Adipocyte (in vitro differentiated cells): ENCODE measurements at places on chromosomes 3 and 15.

DNA sequence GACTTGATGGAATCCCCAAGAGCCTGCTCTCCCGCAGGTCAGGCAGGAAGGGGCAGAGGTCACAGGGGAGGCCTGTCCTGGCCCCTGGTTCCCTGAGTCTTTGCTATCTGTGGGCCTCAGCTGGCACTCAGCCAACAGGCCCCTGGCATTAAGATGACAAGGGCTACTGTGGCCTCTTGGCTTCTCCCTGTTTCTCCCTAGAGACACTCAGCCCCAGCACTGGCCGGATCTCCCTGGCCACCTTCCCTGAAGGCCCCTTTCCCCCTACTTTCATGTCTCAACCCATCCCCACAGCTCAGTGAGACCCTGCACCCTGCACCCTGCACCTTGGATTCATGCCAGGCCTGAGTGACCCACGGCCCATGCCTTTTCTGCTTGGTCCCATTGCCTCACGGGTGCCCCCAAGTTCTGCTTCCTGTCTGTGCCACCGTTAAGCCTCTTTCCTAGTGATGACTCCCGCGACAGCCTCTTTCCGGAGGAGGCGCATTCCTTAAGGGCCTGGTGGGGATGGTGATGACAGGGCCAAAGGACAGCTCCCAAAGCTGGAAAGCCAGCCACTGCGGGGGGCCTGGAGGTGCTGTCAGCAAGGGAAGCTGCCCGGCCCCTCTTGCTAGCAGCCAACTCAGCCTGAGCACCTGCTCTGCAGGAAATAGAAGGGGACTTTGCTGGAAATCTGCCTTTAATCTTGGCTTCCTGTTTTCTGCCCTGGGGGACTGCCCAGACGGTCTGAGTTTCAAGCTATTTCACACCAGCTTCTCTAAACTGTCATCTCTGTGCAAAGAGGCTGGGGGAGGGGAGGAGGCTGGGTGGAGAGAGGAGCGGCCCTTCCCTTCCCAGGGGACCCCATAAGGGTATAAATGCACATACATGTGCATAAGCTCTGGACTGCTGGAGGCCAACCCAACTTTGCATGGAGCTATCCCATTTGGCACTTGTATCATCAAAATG is 4.8 kb upstream of the CSK start:
- peak; percentile 18 for DNase-seq

DNA sequence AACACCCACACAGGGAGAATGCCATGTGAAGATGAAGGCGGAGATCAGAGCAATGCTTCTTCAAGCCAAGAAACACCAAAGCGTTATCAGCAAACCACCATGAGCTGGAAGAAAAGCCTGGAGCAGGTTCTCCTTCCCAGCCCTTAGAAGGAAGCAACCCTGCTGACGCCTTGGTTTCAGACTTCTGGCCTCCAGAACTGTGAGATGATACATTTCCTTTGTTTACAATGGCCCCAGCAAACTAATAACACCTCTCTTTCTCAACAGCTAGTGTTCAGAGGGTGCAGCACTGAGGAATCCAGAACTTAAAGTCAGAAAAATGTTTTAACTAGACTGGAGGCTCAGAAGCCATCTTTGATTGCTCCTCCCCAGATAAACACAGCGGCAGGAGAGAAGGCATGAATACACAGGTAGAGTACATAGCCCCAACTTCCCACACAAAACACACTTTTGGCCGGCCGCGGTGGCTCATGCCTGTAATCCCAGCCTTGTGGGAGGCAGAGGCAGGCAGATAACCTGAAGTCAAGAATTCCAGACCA is 132.4 kb upstream of the LPP start:
- DNase-seq: peak; percentile 56

GRCh38 chr15:31332681-31333071 is 6.0 kb downstream of the KLF13 start:
- DNase-seq: no peak

DNA sequence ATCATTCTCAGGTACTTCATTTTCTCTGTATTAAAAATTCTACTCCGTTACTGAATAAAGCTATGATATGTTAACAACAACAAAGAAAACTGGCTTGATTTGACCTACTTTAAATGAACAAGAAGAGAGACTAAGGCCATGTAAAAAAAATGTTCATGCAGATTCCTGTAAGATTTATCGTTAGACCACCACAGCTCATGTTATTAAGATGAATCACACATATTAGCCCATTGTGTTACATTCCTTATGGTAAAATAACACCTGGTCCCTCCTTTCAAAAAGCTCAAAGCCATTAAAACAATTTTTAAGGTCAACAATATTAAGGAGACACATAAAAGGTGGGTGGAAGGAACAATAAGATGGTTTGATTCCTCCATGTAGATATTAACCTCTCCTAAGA is 6.3 kb downstream of the THOC7 start:
- DNase-seq: no peak

DNA sequence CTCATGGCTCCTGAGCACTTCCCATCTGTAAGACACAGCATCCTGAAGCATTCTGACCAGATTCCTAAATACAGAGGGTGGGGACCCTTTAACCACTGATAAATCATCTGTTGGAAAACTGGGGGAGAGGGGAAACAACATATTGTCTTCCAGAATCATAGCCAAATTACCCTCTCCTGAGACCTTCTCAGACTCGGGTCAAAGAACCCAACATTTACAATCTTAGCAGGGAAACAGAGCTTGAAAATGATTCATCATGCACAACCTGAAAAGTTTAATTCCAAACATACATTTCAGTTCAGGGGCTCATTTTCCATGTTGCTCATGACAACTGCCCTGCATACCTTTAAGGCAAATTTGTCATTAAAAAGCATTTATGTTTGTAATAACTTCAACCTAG is 48.5 kb upstream of the TSPAN3 start:
- peak; percentile 35 for DNase-seq
